ENCODE measurements at places on chromosomes 5 and 9.

- no peak for DNase-seq
Observed at GRCh38 chr5:157778121-157778805, 34.8 kb downstream of the LSM11 start.

DNA sequence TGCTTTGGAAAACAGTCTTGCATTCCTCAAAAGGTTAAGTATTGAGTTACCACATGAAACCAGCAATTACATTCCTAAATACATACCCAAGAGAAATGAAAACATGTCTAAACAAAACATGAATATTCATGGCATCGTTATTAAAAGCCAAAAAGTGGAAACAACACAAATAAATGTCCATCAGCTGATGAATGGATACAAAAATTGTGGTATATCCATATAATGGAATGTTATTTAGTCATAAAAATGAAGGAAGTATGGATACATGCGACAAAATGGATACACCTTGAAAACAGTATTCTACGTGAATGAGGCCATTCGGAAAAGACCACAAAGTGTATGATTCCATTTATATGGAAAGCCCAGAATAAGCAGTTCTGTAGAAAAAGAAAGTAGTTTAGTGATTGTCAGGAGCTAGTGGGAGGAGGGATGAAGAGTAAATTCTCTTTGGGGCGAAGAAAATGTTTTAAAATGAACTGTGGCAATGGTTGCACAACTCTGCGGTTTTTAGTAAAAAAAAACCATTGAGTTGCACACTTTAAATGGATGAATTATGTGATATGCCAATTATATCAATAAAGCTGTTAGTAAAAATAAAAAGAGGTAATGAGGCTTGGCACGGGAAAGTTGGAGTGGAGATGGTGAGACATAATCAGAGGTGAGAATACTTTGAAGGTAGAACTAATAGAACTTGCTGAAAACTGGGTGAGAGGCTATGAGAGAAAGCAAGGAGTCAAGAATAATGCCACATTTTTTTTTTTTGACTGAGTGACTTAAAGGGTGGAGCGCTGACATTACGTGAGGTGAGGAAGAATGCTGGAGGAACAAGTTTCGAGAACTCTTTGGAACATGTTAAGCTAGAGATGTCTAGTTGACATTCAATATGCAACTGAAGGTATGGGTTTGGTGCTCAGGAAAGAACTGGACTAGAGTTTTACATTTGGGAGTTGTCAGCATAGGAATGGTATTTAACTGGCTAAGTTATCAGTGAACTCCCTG is 194.9 kb upstream of the ZNF608 start:
- DNase-seq = no peak

DNA sequence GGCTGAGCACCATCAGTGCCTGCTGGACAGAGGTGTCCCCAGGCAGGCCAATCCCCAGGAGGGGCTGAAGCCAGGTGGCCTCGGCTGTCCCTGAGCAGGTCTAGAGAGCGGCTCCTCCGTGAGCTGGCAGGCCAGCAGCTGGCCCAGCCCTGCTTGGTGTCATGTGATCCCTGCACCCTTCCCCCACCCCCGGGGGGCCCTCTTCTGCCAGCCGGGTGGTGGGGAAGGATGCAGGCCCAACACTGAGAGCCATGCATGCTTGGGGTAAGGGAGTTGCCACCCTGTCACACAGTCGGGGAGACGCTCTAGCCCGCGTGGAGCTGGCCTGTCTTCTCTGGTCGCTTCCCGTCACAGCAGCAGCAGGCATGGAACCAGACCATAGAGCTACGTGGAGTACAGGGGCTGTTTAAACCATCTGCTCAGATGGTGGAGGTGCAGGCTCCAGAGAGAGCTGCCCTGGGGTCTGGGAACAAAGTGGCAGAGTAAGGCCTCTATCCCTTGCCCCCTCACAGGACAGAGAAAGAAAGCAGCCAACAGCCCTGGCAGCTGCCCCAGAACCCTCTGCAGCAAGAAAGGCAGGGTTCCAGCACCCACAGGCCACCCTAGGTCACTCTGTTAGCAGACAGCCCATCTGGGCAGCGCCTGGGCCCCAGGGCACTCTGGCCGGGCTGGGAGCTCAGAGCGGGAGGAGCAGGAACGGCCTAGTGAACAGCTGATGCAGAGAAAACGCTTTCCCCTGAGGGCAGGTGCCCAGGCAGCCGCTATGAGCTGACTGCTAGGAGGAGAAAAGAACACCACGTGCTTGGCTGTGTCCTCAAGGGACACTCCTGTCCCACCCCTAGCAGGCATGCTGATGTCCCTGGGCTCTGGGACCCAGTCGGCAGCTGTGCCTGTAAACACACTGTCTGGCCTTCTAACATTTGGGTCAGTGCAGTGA is 6.8 kb downstream of the RALGDS start:
- DNase-seq = peak; percentile 53

GRCh38 chr5:168865968-168866367 is 286.8 kb upstream of the PANK3 start:
- no peak for DNase-seq

- no peak for DNase-seq
Observed at GRCh38 chr9:137115394-137116026, 977 bp upstream of the DPP7 start.

DNA sequence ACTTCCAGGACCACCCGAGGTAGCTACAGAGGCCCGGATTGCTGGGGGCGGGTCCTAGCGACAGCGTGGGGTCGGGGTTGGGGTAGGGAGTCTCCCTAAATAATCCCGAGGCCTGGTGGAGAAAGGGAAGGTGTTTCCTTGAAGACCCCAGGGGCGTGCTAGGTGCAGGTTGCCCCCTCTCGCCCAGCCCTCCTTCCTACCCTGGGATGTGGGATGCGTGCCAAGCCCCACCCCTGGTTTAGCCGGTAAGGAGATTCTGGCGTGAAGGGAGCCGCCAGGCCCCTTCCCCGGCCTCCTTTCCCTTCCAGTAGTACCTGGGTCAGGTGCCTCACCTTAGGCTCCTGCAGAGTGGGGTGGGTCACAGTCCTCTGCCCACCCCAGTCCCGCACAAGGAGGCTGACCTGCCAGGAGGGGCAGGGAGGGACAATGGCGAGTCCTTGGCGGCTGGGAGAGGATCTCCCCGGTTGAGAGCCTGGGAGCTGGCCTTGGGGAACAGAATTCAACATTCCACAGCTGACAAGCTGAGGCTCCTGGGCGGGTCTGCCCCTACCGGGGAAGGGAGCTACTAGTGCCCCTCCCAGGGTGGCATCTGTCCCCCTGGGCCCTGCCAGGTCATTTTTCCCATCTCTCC is 674 bp downstream of the TSPAN17 start:
- DNase-seq = peak; percentile 11

DNA sequence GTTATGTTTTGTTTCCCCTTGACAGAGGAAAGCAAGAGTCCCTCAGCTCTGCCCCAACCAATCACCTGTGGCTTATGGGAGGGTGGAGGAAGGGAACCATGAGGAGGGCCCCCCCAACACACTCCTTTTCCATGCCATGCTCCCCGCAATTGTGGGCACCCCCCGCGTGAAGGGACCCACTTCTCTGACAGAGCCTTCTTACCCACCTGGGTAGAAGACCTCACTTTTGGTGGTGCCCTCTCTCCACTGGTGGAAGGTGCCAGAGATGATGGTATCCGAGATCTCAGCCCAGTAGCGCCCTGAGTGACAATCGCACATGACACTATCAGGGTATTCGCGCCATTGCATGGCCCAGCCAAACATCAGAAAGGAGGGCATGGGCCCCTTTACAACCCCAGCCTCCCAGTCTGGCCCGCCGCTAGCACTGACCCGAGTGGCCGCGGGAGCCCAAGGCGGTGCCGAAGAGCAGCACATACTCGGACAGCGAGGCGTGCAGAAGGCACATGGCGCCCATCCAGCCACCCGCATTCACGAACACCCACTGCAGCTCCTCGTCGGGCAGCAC is 714 bp downstream of the SIGMAR1 start:
- DNase-seq = no peak

DNA sequence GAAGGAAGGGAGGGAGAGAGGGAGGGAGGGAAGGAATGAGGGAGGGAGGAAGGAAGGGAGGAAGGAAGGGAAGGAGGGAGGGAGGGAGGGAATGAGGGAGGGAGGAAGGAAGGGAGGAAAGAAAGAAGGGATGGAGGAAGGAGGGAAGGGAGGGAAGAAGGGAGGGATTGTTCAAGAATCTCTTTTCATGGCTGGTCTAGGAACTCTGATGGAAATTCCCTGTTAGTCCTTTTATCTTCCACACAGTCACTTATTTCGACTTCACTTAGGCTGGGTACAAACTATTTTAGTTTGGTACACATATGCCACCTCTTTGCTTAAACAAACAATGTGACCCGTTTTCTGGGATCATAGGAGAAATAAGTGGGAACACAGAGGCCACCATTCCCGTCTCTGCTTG is 435.6 kb upstream of the WWC1 start:
- no peak for DNase-seq

- DNase-seq = no peak
Observed at GRCh38 chr5:165029099-165029870, 1523.9 kb downstream of the MAT2B start.

- no peak for DNase-seq
Observed at GRCh38 chr5:6423327-6424109, 25.1 kb upstream of the UBE2QL1 start.

GRCh38 chr9:127417131-127418036 is 6.8 kb upstream of the ZNF79 start:
- no peak for DNase-seq

DNA sequence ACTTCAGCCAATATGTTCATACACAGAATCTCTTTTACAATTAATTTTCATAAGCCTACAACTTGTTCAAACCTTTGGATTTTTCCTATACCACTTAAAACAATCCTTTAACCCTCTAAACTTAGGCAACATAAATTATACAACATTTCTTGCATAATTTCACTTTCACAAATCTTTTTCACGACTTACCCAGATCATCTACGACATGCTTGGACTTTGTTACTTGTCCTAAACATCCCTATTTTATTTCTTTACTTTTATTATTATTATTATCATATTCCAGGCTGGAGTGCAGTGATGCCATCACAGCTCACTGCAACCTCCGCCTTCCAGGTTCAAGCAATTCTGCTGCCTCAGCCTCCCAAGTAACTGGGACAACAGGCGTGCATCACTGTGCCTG is 68.0 kb downstream of the CACNA1B start:
- no peak for DNase-seq

DNA sequence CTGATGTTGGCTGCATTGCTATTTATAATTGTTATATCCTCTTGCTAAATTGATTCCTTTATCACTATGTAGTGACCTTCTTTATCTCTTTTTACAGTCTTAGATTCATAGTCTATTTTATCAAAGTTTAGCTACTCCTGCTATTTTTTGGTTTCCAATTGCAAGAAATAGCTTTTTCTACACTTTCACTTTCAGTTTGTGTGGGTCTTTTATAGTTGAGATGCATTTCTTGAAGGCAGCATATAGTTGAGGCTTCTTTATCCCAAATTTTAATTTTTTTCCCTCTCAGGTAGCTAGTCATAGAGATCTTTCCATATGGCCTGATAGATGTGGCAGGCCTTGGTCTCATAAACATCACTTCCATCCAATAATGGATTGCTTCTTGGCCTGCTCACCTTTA is 228.5 kb downstream of the COMMD10 start:
- no peak for DNase-seq

- DNase-seq = no peak
Observed at GRCh38 chr5:173642191-173642816, 25.9 kb upstream of the BOD1 start.

DNA sequence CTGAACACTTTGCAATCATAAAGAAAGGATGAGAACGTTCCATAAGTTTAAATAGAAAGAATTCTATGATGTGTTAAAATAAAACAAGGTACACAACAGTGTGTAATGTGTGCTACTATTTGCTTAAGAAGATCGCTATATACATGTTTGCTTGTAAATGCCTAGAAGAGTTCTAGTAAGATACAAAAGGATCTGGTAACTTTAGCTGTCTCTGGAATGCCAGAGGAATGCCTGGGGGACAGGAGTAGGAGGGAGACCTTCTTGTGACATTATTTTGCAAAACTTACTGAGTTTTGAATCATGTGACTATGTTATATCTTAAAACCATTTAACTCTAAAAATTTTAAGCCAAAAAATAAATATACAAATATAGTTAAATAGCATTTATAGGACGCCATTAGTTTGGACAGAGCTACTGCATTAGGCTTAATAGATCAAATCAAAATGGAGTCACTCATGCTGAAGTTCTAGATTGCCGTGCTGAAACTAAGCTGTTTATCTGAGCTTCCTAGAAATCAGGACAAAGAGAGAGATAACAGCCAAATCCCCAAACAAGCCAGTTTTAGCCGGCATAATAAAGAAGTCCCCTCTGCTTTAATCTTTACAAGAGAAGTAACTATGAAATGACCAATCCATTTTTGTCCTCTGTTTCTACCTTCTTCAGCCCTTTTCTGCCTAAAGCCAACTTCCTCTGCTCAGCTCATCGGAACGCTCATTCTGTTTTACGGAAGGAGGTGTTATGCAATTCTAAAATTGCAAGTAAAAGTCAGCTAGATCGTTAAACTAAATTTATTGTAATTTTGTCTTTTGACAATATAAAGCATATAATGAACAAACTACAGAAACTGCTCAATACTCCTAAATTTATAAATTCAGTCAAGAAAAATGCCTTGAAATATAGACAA is 44.8 kb downstream of the LIX1 start:
- DNase-seq = no peak

DNA sequence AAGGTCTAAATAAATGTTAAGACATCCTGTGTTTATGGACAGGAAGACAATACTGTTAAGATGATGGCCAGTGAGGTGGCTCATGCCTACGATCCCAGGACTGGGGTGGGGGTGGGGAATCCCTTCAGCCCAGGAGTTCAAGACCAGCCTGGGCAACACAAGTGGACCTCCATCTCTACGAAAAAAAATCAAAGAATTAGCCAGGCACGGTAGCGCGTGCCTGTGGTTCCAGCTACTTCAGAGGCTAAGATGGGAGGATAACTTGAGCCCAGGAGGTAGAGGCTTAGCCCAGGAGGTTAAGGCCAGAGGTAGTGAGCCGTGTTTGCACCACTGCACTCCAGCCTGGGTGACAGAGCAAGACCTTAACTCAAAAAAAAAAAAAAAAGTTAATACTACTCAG is 5.3 kb downstream of the ROR2 start:
- no peak for DNase-seq

DNA sequence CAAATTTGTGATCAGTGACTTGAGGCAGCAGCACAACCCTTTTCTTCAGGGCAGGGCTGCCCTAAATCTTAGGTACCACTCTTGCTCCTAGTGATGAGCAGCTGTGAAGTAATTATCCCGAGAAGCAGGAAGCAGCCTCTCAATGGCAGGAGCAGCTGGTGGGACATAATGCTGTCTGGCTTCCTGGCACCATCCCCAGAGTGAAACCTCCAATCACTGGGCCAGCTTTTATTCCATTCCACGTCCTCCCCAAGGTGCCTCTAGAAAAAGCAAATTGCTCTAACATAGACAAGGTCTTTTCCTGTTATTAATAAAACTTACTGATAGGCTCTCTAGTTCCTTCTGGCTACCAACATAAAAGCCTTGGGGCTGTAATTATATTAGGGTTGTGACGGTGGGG is 154.0 kb downstream of the FRMD3 start:
- no peak for DNase-seq

All from nucleus accumbens (tissue), 56 donors.